ENCODE measurements at places on chromosomes 11 and 22.

DNA sequence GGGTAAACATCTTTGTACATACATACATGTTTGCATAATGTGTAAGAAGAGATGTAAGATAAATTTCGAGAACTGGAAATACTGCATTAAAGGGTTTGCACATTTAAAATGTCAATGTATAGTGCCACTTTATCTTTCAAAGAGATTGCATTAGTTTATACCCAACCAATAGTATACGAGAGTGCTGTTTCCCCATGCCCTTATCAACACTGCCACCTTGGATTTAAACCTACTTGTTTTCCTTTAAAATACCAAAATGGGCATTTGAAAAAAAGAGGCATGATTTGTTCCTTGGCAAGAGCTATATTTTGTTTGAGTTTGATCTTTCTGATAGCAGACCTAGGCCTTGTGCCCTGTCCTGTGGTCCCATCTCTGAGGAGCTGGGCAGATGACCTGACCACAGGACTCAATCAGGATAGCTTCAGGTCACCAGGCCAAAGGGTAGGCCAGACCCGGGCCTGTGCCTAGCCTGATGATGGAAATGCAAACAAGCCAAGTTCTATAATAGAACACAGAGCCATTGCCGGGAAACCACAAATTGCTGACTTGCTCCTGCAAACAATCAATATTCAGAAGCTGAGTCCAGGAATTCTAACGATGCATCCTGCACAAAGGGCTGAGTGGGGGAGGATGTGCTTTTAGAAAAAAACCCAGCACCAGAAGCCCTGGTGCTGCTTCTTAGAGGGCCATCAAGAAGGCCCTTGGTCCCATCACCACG is 16.9 kb upstream of the ALG8 start:
- DNase-seq = peak; percentile 31

- DNase-seq = no peak
Observed at GRCh38 chr11:87083029-87083428, 45.3 kb downstream of the TMEM135 start.

DNA sequence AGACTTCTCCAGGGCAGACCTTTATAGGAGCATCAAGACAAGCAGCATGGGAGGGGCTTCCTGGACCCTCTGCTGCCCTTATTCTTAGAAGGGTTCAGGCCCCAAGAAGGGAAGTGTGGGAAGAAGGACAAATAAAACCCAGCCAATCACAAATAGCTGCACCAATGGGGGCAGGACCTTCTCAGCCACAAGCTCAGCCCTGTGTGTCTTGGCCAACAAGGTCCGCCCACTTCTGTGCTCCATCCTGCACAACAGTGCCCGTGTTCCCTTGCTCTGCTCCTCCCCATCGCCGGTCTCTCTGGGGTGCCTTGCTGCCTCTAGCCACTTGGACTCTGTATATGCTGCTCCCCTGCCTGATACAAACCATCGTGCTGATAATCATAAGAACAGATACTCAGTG is 86.1 kb downstream of the NAT10 start:
- DNase-seq = no peak

DNA sequence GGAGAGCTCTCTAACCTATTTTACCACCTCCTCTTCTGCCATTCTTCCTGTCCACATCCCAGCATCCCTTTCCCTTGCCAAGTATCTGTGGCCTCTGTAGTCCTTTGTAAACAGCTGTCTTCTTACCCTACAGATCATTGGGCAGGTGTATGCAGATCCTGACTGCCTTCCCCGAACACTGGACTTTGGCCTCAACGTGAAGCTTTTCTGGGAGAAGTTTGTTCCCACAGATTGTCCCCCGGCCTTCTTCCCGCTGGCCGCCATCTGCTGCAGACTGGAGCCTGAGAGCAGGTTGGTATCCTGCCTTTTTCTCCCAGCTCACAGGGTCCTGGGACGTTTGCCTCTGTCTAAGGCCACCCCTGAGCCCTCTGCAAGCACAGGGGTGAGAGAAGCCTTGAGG is 17.3 kb downstream of the PIK3IP1 start:
- DNase-seq = no peak

GRCh38 chr11:67199751-67200150 is 66.5 kb upstream of the GRK2 start:
- DNase-seq = no peak

DNA sequence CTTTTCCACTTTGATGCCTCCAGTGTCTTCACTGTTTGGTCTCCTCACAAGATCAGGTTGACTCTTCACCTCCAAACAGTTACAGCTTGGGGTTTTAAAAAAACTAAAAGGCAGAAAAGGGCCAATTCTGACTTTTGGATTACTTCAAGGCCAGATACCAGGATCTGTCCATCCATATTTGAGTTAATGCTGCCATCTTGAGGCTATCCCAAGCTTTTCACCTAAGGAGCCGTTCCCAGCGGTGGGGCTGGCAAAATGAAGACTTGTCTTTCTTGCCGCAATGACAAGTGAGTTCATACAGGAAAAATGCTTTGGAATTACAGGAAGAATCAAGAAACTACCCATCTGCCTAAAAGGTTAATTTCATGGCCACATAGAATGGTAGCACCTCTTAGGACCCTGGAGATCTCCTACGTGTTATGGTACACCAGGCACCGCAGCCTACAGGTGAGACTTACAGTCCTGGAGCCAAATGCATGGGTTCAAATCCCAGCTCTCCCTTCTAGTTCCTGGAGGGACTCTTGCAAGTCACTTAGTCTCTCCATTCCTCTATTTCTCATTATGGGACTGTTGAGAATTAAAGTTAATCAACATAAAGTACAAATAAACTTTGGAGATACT is 6.0 kb upstream of the OR5B21 start:
- no peak for DNase-seq

DNA sequence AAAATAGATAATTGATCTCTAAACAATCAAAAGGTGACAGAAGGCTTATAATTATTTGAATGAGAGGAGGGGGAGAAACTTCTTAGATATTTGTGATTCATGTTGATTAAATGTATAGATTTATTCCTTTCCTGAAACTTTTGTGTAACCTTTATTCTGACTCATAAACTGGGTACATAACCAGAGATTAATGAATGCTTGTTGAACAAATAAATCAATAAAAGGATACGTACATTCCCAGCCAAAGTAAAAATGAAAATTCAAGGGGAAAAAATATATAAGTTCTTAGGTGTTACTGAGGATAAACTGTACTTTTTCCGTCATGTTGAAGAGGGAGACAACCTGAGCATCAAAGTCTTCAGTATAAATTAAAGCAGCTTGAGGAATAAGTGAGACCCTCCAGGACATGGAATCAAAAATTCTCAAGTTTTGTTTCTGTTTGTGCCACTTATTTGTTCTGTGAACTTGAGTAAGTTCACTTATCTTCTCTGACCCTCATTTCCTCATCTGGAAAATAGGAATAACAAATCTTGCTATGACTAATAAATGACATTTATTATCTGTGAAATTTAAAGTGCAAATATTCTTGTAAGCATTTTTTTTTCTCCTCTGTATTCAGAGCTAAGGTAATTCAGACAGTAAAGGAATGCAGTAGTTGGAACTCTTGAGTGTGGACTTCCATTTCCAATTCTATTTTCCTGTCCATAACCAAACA is 195.4 kb downstream of the METTL15 start:
- no peak for DNase-seq

GRCh38 chr11:128890543-128891368 is at the start of gene KCNJ5:
Gene KCNJ5, plus strand, starts transcription at chr11:128891356. Its CDS starts 19,918 bp downstream, at chr11:128911274.
- DNase-seq = no peak

- DNase-seq = no peak
Observed at GRCh38 chr11:79744941-79745340, 304.1 kb upstream of the TENM4 start.

DNA sequence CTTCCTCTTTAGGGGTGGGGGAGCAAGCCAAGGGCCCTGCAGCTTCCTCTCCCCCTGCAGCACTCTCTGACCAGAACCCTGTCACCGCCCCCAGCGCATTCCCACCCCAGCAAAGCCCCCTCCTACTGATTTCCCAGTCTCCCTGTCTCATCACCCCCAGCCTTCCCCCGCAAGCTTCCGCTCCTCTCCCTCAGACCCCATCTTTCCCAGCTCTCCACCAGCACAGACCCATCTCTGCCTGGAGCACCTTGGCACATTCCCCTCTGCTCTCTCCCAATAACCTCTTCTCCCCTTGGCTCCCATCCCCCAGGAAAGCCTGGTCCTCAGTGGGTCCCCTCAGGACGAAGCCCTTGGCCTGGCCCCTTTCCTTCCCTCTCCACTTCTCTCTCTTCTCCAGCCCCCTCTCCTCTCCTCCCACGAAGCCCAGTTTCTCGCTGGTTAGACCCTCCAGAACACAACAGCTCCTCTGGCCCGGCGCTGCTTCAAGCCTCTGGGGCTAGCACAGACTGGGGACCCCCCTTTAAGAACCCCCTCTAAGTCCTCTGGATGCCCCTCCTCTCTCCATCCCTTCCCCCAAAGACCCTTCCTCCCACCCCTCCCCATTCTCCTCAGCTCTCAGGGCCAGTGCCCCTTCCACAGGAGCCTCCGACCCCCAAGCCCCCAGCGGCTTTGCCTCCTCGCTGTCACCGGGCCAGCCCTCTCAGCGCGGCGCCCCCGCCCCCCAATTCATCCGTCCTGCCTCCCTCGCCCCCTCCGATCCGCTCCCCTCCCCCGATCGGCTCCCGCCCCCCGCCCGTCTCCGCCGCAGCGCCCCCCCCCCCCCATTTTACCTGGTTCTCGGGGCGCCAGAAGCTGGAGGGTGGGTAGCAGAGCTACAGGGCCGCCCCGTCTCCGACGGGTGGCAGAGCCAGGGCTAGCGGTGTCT is 594 bp downstream of the NRXN2 start:
- DNase-seq = peak; percentile 72

DNA sequence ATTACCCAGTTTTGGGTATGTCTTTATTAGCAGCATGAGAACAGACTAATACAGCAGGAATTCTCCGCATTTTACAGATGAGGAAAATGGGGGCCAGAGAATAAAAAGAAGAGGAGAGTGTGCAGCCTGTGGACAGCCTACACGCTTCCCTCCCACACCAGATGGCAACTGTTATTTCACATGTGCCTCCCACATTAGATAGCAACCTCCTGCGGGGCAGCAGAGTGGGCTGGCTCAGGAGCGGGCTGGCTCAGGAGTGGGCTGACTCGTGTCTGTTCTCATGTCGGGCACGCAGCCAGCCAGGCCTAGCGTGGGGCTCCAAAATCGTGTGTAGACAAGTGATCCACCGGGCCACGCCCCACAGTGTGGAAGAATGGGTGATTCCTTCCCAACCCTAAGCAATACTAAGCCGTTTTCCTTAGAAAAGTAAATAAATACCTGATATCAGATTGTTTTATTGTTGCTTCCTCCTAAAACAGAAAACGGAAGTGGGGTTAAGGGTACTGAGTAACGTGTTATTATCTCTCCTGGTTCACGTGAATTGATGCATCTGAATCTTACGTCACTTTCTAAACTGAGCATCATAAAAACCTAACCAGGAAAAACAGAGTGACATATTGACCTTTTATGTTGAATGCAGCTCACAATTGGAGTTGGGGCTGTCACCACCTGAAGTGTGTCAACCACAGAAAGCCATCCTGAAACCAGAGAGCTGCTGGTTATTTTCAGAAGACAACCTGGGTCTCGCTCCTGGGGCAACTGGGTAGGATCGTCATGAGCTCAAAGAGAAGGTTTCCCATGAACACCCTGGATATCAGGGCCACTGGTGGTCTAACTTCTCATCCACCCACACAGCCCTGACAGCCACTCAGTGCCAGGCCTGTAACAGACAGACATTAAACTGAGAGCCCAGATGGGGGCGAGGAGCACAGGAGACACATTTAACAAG is 3.3 kb downstream of the TTLL1 start:
- DNase-seq = no peak

DNA sequence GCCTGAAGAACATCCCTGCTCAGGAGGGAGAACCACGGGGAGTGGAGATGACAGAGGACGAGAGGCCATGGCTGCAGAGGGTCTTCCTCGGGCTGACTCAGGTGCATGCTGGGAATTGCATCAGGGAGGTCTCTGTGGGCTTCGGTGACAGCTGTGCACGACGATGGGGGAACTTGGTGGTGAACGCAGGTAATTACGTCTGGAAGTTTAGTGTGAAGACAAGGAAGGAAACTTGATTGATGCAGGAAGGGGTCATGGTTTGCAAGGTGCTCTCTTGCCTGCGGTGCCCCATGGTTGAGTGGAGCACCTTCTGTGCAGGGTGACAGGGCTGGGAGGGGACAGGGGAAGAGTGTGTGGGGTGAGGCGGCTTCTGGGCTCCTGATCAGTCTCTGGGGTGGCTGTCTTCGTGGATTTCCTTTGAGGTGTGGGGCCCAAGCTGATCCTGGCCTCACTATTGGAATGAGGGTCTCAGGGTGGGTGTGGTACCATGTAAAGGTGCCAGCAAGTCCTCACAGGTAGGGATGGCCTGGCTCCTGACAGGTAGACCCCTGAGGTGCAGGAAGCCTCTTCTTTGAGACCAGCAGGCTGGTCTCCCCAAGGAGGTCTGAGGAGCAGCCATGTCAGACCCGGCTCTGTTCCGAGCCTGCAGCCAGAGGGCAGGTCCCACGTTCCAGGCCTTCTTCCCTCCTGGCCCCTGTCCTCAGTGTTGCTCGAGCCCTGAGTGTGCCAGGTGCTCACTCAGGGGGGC is 1020.1 kb downstream of the TBC1D22A start:
- DNase-seq = peak; percentile 40

GRCh38 chr11:115665175-115665821 is 161.1 kb upstream of the CADM1 start:
- no peak for DNase-seq

DNA sequence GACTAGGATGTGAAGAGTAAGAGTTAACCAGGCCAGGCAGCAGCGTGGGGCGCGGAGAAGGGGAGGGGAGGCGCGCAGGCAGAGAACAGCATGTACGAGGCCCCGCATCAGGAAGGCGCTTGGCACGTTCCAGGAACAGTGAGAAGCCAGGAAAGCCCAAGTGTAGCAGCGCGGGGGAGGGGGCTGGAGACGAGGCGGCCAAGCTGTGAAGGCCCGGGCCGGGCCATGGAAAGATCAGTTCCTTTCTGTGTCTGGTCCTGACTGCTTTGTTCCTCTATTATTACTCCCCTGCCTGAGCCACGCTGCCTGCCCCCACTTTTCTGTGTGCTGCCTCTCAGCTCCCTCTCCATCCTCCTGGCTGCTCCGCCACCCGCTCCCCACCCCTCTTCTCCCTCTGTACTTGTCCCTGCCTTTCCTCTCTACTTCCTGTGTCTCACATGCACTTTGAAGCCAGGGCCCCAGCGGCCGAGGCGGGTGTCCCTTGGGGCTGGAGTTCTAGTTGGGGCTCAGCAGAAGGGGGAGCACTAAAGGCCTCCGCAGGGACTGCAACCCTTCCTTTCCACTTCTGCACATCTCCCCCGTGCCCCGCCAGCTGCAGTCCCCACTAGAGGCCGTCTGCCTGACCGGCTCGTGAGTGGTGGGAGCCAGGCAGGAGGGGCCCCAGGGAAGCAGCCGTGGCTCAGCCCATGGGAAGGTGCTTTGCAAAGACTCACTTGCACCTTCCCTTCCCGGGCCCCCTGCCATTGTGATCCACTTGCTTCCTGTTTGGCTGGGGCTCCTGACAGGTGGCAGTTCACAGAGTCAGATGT is 63.7 kb downstream of the PRDM11 start:
- DNase-seq = no peak

All from spleen (tissue), 13 donors.